ENCODE measurements at places on chromosomes 7 and 10. TPM values are rescaled to one million over a fixed set of nuclear protein-coding genes. Genes with fewer than 3 reads are reported as not detected.

- DNase-seq: no peak
Observed at GRCh38 chr7:44078521-44078920, 3.8 kb downstream of the POLM start.

DNA sequence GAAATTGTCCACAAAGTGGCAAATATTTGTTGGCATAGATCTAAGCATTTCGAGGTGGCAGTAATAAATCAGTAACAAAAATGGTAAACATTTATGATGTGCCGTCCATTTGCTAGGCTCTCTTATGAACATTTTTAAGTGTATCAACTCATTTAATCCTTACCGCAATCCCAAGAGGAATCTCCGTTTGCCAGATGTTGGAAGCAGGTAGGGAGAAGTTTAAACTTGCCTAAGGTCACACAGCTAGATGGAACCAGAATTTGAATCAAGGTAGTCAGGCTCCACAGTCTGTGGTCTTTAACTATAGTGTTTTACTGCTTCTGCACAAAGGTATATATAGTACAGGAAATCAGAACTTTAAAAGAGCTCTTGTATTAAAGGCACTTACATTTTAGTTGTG is 2.6 kb downstream of the MKLN1 start:
- no peak for DNase-seq

The PAX2 gene
- total RNA-seq: not detected

- no peak for DNase-seq
Observed at GRCh38 chr10:129956286-129956670, 7.8 kb downstream of the EBF3 start.

The CRYGN gene
- not detected for total RNA-seq

GRCh38 chr10:49474901-49475300 is 64.0 kb downstream of the ERCC6 start:
- DNase-seq: no peak

- DNase-seq: peak; percentile 61
Observed at GRCh38 chr10:92688927-92689662, 660 bp upstream of the HHEX start.

The MYL10 gene
- total RNA-seq: not detected

The LRRD1 gene
- total RNA-seq: 0.29 TPM

GRCh38 chr10:48390933-48391845 is 84.7 kb downstream of the MAPK8 start:
- no peak for DNase-seq

- DNase-seq: no peak
Observed at GRCh38 chr7:141585592-141586510, 34.6 kb downstream of the AGK start.

- DNase-seq: no peak
Observed at GRCh38 chr7:111600091-111600490, 37.8 kb upstream of the IMMP2L start.

- DNase-seq: no peak
Observed at GRCh38 chr7:28939367-28939766, 18.8 kb downstream of the TRIL start.

The ANKRD61 gene
- total RNA-seq: not detected

DNA sequence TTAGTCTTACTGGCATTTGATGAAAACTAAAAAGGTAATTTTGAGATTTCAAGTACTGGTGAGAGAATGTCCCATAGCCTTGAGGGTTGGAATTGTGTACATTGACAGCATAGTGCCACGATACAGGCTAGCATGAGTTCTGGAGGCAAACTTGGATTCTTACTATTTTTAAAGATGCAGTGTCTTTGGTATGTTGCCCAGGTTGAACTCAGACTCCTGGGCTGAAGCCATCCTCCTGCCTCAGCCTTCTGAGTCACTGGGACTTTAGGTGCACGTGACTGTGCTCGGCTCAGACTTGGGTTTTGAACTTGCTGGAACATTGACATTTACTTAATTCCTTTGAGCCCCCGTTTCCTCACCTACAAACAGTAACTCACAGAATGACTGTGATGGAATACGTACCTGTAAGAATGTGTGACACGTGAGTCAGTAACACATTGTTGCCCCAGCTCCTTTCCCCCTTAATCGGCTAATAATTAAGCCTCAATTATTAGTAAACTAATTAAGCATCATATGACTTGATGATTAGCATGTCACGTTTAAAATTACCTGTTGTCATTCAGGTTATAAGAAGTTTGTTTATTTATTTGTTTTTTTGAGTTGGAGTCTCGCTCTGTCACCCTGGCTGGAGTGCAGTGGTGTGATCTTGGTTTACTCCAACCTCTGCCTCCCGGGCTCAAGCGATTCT is 10.6 kb downstream of the DNAJB6 start:
- DNase-seq: no peak

DNA sequence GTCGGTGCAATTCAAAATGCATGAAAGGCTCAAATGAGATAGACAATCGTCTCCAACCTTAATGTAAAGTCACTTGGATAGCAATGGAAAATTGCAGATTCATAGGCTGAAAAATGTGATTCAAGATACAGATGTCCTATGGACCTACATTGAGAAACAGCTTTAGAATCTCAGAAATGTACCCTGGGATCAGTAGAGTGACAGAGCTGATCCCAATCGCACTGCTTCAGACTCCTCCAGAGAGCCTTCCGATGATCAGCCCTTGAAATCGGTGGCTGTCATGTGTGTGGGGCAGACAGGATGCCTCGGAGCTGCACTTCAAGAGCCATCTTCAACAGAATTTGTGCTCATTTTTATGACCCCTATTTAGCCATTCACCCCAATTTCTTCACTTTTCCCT is 240.1 kb upstream of the GRB10 start:
- no peak for DNase-seq

GRCh38 chr7:137957887-137958286 is 44.0 kb downstream of the CREB3L2 start:
- no peak for DNase-seq

DNA sequence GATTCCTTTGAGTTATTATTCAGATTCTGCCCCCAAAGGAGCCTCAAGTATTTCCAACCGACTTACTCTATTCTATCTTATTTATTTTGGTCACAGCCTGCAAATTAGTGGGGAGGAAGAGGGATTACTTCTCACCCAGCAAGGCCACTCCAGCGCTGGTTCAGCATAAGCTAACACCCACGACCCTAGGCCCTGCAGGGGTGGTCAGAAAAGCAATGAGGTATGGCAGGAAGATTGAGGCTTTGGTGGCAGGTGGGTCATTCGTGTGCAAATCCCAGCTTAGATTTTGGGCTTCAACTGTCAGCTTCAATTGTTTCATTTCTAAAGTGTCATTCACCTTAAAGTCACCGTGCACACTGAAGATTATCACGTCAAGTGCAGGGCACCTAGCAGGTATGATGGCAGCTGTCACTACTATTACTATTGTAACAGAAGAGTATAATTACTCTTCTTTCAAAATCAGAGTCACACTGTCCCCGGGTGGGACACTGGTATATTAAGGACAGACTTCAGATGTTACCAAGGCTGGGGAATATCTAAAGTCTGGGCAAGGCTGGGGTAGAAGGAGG is 48.8 kb upstream of the OPTN start:
- DNase-seq: no peak

- DNase-seq: no peak
Observed at GRCh38 chr7:149261316-149261828, 624 bp upstream of the ZNF783 start.

- DNase-seq: no peak
Observed at GRCh38 chr10:48477616-48478015, 127.3 kb downstream of the ARHGAP22 start.

DNA sequence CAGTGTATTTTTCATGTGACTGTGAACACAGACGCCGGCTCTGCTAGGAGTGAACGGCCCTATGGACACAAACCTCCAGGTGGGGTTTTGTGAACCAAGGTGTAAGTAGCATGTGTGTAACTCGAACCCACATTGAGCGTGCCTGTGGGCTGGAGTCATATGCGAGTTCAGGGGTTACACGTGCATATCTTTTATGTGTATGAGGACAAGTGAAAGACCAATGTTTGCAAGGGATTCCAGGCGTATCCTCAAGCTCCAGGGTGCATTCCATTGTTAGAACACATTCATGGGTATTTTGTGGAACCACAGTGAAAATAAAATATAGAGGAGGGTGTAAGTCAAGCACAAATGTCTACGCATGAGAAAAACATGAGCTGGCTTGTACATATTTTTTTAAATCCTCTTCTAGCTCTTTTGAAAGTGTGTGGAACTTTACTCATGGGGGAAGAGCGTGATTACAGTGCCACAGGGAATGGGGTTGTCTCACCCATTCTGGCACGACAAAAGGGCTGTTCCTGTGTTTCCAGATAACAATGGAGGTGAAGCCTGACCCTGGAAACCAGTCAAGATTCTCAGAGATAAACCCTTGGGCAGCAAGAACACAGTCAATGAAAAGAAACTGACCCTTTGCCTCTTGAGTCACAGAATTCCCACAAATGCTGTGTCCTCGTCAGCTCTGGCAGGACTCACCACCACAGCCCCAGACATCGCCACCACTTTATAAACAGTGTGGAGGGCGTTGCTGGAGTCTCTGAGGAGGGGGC is 37.0 kb upstream of the GOT1 start:
- DNase-seq: no peak

The LBX1 gene
- total RNA-seq: not detected

GRCh38 chr10:59905066-59905730 is 1.2 kb downstream of the CCDC6 start:
- DNase-seq: peak; percentile 73

GRCh38 chr7:49151146-49151545 is 226.8 kb downstream of the CDC14C start:
- no peak for DNase-seq

DNA sequence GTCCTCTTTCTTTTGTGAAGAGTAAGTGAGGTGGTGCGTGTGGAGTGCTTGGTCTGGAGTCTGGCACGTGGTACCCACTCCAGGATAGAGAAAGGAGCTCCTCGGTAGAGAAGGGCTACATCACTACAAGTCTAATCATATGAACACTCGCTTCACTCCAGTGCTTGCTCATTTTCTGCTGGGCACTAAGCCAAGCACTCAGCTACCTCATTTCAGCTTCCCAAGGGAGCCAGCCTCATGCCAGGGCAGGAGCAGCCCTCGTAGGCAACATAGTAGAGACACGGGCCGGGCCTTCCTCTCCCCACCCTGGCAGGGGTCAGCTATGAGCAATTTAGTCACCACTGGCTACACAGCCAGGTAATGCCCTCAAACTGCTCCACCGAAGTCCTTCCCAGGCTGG is 11.4 kb upstream of the HSPA12A start:
- no peak for DNase-seq

GRCh38 chr10:7471720-7472367 is 61.0 kb upstream of the SFMBT2 start:
- DNase-seq: no peak

The NUTM2E gene
- total RNA-seq: not detected

GRCh38 chr7:122752583-122752982 is 49.9 kb upstream of the RNF148 start:
- DNase-seq: no peak

GRCh38 chr7:138387755-138388475 is 72.1 kb upstream of the TRIM24 start:
- DNase-seq: no peak

DNA sequence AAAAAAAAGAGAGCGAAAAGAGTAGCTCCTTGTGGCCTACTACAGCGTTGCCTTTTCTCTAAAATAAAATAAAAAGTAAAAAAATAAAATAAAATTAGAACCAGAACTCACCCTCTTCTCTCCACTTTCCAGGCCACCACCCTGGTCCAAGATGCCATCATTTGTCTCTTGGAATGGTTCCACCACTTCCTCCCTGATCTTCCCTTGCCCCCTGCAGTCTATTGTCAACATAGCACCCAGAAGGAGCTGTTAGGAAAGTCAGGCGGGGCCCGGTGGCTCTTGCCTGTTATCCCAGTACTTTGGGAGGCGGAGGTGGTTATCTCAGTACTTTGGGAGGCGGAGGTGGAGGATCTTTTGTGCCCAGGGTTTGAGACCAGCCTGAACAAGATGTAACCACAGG is 7.6 kb upstream of the GRID2IP start:
- no peak for DNase-seq

The CHAT gene
- total RNA-seq: not detected

GRCh38 chr7:142568435-142569097 is 180.7 kb upstream of the PRSS1 start:
- DNase-seq: no peak

DNA sequence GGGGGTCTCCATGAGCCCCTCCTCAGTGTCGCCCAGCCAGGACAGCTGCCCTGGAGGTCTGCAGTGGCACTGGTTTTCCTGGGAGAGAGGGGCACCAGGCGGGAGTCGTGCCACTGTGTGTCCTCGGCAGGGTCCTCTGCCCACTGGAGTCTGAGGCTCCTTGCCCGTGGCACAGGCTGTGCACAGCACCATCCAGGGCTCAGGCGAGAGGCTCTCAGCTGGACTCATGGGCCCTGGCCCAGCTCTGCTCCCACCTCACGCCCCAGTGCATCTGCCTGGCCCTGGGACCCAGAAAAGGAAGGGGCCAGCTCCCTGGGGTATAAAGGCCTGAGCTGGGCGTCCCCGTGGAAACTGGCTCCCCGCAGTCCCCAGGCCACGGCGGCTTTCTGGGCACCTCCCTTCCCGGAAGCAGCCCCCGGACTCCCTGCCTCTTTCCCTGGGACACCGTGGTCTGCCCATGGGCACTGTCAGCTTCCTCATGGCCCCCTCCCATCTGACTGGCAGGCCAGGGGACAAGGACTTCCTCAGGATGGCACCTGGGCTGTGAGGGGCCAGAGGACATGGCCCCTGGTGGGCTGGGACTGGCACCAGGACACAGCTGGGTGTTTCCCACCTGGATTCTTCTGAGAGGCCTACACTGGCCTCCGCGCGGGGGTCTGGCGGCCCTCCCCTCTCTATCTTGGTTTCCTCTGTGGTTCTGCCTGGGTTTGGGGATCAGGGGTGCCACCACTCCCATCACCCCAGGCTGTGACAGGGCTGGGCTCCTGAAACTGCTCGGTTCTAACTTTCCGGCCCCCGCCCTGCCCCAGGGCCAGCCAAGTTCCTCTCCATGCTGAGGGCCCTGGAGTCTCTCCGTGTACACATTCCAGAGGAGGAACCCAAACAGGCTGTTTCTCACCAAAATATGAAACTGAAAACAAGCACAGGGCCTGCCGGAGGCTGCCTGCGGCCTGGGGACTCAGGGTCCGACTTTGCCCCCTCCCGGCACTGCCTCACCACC is 5.5 kb downstream of the FOXL3 start:
- DNase-seq: no peak

DNA sequence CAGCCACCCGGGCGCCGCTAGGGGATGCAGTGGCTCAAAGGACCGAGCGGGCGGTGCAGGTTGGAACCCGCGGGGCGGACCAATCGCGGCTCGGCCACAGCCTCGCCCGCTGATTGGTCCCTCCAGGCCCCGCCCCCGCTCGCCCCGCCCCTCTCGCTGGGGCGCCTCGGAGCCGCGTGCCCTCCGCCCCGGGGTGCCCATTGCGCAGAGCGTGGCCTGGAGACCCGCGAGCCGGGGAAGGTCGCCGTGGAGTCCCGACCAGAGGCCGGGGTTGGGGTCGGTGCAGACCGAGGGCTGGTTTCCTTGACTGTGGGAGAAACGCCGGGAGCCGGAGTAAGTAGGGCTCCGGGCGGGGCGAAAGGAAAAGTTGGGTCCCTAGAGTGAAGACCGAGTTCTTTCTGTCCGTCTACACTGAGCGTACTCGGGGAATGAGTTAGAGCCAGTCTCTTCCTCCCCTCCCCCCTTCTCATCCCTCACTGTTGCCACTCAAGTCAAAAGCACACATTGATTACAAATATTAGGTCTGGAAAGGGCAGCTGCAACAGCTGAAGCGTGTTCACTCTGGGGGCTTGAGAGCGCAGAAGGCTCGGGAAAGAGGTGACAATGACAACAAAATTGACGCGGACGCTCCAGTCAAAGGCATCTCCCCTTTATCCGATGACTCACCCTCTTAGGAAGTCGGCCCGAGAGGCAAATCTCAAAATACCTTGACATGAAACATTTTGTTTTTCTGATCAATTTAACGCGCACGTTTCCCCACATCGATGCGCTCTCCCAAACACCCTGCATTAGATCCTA is 843 bp upstream of the GATA3 start:
- no peak for DNase-seq

- no peak for DNase-seq
Observed at GRCh38 chr7:81031996-81032395, 113.1 kb upstream of the SEMA3C start.

The BTBD16 gene
- 10.2 TPM for total RNA-seq
